Right ventricle myocardium inferior (tissue), 1 donor: ENCODE measurements at places on chromosomes 13 and 19. TPM values are rescaled to one million over a fixed set of nuclear protein-coding genes. Genes with fewer than 3 reads are reported as not detected.

Gene OBI1
- 9.7 TPM for total RNA-seq

- no peak for DNase-seq
These were observed 1.0 kb downstream of the AP2S1 start for GRCh38 chr19:46849610-46850009.

GRCh38 chr19:7652061-7652641, 15.2 kb downstream of the STXBP2 start:
- peak; percentile 94 for DNase-seq

- DNase-seq = no peak
These were observed 22.5 kb upstream of the SHKBP1 start for GRCh38 chr19:40553885-40554857.

DNA sequence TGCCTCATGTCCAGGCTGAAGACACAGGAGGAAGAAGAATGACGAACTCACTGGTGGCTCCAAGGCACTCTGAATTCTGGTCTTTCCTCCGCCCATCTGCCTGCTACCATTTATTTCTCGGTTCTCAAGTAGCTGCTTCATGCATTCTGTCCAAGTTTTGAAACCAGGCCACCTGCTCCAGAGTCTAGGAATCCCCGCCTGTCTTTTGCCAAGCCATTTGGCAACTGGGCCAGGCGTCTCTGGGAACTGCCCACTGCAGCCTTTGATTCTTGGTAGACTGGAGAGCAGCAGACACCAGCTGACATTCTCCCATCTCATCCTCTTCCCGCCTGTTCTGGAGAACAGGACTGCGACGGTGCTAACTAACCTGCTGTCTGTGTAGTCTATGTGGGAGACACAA, 10.8 kb downstream of the SLC35E1 start:
- DNase-seq = no peak
